ENCODE measurements at places on chromosomes 7 and 10.

DNA sequence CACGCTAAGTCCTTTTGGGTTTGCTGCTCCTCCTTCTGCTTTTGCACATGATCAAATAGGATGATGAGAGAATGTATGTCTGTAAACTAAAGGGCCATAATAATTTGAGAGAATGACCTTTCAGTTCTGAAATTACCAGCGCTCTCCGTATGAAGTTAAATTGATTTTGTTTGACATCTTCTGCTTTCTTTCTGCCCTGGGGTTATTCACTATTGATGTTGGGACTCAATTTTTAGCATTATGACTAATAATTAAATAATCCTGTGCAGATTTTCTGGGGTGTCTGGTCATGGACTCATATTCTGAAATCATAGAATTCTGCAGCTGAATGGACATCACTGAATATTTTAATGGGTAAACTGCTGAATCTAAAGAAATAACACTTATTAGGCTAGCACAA lies 423.2 kb downstream of the POM121L12 start:
- no peak for DNase-seq

- DNase-seq, result no peak
Observed at GRCh38 chr7:80114159-80114558, 20.5 kb upstream of the GNAI1 start.

DNA sequence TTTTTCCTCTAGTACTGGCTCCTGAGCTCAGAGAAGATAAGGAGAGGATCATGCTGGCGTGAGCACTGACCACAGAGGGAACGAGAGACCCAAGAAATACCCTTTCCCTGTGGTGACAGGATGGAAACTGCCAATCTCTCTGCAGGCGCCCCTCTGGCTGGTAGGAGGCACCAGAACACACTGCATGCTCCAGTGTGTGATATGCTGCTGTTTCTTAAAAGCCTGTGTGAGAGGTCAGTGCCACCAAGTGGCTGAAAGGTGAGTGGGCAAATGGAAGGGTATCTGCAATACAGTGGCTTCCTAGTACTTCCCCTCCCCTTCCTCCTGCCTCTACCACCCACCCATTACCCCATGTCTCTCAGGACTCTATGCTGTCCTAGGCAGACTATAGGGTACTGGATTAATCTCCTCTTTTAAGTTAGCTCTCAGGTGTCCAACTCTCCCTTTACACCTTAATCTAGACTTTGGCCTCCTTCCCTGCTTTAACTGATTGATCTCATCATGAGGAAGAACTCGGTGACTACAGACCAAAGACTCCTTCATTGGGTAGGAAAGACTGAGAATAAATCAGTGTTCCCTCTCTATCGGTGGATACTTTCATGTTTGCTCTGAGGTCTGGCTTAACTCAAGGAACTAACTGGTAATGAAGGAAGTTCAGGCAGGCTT lies 283.6 kb downstream of the ADRA2A start:
- peak; percentile 32 for DNase-seq

GRCh38 chr10:119373294-119374102 lies 166.1 kb downstream of the GRK5 start:
- no peak for DNase-seq

DNA sequence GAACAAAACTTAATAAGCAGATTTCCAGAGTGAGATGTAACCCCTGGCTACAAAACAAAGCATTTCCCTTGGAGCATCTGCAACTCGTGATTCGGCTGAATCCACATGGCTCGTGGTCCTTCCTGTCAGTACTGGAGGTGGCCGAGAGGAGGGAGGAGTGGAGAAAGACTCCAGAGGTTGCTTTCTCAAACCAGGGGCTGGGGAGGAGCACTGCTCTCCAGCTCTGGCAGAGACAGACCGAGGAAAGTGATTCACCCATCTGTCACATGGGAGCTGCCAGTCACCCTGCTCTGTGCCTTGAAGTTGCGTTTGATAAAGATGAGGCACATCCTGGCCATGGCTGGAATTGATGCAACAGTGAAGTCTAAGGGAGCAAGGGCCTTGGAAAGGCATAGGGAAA lies 72.7 kb downstream of the COL13A1 start:
- no peak for DNase-seq

DNA sequence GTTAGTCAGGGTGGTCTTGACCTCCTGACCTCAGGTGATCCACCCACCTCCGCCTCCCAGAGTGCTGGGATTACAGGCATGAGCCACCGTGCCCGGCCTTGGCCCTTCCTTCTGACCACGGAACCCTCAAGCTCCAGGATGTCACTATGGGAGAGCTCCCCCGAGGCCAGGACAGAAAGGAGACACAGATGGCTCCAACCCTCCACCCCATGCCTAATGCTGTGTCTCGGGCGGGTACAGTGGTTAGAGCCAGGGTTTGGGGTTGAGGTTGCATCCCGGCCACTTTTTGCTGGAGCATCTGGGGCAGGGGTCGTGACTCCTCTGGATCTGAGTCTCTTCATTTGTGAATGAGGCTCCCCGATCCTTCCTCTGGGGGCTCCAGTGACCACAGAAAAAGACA lies 8.1 kb downstream of the MYL10 start:
- no peak for DNase-seq

DNA sequence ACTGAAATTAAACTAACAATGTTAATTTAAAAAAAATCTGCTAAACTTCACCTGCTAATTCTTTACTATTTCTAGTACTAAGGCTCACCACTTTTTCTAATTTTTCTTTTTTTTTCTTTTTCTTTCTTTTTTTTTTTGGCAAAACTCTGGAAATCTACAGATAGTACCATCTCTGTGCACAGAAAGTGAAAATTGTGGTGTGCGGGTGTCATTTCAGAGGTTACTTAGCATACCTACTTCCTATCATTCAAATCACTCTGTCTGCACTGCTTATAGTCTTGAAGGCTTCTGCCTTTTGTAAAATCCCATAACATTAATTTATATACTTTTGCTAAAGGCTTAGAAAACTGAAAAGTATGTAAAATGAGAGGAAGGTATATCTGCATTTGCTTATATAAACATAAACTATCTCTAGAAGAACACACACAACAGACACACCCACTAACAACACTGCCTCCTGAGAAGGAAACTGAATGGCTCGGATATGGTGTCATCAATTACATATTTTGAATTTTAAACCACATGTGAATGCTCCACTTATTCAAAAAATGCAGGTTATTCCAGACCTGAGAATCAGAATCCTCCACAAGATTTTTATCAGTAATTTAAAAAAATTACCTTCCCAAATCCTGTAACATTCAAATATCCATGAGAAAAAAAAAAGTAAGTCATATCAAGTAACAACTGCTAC lies 229.5 kb downstream of the PARD3 start:
- DNase-seq, result no peak

All from mucosa of descending colon (tissue), 3 donors.